ENCODE measurements at places on chromosomes 1 and 21. TPM values are rescaled to one million over a fixed set of nuclear protein-coding genes. Genes with fewer than 3 reads are reported as not detected.

- DNase-seq: no peak
These were observed 130.4 kb upstream of the DNAH14 start for GRCh38 chr1:224799083-224799482.

- DNase-seq: no peak
These were observed 6.8 kb downstream of the LAMC1 start for GRCh38 chr1:183030053-183030452.

DNA sequence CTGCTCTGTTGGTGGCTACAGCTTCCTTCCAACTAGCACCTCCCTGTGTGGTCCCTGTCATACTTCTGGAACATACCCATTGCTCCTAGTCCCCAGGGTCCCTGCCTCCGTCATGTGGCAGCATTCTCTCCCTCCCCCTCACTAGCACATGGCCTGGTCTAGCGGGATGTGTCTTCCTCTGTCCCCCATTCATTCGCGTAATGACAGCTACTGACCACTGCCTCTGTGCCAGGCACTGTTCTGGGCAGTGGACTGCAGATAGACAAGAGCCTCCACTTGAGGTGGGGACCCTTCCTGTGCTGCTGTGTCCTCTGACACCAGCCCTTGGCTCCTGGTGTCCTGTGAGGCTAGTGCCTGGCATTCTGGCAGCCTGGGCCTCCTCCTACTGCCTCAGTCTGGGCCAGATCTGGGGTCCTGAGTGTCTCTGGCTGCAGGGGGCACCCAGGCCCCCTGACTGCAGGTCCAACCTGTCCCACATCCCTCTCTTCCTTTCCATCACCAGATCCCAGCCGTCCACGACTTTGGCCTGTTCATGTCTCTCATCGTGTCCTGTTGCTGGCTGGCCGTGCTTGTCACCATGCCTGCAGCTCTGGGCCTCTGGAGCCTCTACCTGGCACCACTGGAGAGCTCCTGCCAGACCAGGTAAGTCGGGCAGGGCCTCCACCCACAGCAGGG is 38.1 kb downstream of the DISP3 start:
- no peak for DNase-seq

Gene KCNN3
- 2.3 TPM for polyA plus RNA-seq

GRCh38 chr1:58454385-58454784 is 92.1 kb downstream of the OMA1 start:
- no peak for DNase-seq

Gene LMO4
- 116 TPM for polyA plus RNA-seq

GRCh38 chr1:188599313-188599712 is 1770.6 kb downstream of the PLA2G4A start:
- no peak for DNase-seq

DNA sequence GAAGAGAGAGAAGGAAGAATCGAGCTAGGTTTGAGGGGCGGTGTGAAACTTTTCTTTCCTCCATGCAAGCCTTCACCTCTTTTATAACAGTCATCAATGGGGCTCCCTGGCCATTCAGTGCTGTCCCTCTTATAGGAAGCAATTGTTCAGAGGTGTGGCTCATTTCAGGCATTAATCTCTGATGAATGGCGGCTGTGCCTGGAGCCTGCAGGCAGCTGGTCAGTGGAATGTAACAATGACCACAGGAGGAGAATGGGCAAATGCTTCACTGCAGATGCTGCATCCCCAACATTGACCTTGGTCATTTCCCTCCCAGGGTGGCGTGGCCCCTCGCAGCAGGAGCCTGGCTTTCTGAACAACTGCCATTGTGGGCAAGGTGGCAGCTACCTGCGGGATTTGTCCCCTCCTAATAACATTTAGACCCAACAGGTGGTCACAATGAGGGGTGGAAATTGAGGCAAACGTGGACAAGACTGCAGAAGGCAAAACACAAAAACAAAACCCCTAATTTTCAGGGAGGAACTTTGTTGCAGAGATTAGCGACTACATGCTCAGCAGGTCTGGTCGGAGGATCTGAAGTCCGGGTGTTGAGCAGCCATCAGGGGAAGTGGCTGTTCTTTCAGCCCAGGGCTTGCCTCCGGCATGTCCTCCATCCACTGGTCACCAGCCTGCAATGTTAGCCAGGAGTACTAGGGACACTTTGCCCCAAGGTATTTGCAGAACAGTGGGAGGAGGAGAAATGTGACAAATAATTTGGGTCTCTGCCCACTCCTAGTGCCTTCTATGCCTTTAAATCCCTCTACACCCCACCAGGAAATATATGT is 97.3 kb upstream of the PAXBP1 start:
- no peak for DNase-seq

DNA sequence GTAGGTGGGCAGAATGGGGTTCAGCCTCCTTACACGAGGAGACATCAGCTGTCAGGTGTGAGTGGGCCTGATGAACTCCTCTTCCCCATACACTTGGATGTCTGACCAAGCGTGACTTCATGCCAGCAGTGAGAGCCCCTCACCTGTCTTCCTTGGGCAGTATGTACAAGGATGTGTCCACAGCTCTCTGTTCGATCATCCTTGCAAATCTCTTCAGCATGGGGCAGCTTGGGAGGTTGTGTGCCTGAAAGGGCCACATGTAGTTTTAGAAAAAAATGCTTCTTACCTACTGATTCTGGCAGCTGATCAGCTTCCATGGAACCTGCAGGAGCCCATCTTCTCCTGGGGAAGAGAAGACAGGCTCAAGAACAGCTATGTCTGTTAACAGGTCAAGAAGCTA is 18.0 kb downstream of the ACP6 start:
- no peak for DNase-seq

Gene LMX1A
- not detected for polyA plus RNA-seq

GRCh38 chr1:16117369-16117768 is 38.5 kb downstream of the EPHA2 start:
- no peak for DNase-seq

Gene CHI3L2
- 0.20 TPM for polyA plus RNA-seq

Gene RC3H1
- 18.8 TPM for polyA plus RNA-seq

- DNase-seq: no peak
These were observed 159.1 kb upstream of the C8B start for GRCh38 chr1:57124768-57125446.

GRCh38 chr1:199691540-199691939 is 336.0 kb upstream of the NR5A2 start:
- DNase-seq: no peak

DNA sequence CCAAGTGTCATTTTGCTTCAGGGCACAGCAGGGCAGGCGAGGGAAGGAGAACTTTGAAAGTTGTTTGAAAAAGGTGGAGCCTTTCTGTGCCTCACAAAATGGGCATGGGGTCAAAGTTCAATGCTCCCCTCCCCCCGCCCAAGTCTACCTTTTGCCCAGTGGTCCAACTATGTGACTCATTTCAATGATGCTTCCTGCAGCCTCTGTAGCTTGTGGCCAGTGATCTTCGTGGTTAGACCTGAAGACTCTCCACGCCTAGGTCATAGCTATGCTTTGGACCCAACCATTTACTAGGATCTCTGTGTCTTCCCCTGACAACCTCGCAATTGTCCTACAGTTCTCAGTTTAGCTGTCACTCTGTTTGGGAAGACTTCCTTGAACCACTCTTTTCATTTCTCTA is 280.3 kb upstream of the GJB5 start:
- DNase-seq: no peak

- no peak for DNase-seq
These were observed 48.1 kb upstream of the ENAH start for GRCh38 chr1:225700889-225701465.

Gene S1PR1
- 15.6 TPM for polyA plus RNA-seq

DNA sequence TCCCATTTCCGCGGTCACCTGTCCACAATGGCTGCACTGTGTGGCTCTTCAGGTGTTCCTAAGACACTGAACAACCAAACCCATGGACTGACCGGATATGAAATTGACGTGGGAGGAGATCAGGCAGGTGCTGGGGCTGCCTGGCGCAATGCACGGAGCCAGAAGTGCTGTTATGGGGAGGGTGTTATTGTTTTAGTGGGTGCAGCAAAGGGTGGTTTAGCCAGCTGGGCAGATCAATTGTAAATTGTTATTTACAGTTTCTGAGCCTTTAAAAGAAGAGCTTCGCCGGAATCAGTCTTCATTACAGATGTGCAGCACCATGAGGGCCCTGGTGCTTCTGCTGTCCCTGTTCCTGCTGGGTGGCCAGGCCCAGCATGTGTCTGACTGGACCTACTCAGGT is at the start of gene CA6:
CA6 (plus strand) TSS at position 301 of the 400 bp plus-strand sequence; CDS start at position 320, 19 bp downstream.
- no peak for DNase-seq

Gene SPATA46
- 2.2 TPM for polyA plus RNA-seq

GRCh38 chr1:18921516-18922251 is 19.3 kb upstream of the ALDH4A1 start:
- no peak for DNase-seq

Gene S100A14
- polyA plus RNA-seq: 16.8 TPM

Measured in left kidney (tissue), 8 donors.